ENCODE measurements at places on chromosomes 3 and 15.

DNA sequence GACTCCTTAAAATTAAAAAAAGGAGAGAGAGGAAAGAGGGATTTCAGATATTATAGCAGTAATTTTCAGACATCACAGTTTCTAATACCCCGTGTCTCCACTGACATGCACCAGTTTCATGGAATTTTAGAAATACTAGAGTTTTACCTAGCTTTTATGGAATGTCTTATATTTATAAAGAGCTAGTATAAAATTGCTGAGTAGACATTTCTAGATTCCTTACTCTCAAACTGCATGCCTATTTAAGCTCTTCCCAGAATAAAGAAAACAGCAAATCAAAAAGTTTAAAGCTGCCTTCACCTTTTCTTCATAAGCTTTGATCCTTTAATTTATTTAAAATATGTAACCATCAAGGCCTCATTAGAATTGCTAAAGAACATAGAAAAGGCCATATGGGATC, 247.4 kb upstream of the IL12A start:
- DNase-seq: no peak

GRCh38 chr3:63990733-63991132, 32.6 kb downstream of the PSMD6 start:
- no peak for DNase-seq

DNA sequence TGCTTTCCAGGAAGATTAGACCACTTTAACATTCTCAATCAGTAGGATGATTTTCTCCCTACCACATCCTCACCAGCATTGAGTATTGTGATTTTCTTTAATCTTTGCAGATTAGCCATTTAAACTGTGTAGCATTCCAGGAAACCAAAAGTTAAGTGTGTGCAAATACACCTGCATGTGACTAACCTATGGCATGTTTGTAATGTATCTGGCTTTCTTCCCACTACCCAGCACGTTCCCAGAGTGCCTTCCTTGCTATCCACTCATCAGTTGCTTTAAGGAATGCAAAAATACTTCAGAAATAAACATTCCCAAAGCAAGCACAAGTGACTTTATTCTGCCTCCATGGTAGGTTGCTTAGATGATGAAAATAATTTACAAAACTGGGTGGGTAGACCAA, 74.2 kb downstream of the ATG7 start:
- DNase-seq: no peak

DNA sequence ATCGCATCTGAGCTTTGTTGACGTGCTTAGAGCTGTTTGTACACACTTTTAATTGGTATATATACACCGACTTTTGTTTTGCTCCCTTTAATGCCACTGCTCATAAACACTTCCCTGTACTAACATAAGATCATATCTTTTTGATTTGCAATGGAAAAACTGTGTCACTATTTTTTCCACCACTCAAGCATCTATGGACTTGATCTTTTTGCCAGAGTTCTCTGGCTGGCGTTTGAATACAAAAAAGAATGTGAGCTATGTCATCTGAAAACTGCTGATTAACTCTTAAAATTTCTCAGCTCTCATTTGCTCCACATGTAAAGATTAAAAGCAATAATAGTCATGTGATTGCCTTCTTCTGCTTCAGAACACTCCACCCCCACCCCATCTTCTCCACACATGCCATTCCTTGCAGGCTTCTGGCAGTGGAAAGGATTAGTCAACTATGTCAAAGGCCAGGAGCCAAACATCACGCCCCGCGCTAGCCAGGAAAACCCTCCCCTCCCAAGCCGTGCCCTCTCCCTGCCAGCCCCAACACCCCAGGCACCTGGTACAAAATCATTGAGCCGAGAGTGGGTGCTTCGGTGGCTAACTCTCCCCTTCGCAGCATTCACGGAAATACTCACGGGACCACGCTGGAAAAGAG, 123.4 kb upstream of the MEF2A start:
- no peak for DNase-seq

DNA sequence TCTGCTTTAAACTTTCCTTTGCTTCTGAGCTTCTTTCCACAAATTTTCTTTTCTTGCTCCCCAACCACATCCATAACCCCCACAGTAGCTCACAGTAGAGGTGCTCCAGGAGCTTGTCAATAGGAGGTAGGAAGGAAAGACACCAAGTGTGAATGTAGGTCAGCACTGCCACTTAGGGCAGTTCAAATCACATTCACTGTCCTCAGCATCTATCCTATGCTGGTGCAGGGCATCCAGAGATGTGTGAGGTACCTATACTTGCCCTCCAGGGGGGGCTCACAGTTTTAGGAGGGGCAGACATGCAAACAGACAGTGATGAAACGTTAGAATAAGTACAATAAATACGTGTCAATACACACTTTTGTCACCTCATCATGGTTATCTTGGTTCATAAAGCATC, 1.5 kb upstream of the SPSB4 start:
- DNase-seq: no peak

GRCh38 chr3:42505849-42506410, 3.5 kb downstream of the VIPR1 start:
- DNase-seq: no peak

- DNase-seq: no peak
Measured at GRCh38 chr15:43237842-43238470, 17.1 kb upstream of the EPB42 start.

- no peak for DNase-seq
Measured at GRCh38 chr15:98438326-98438725, 210.0 kb upstream of the IGF1R start.

DNA sequence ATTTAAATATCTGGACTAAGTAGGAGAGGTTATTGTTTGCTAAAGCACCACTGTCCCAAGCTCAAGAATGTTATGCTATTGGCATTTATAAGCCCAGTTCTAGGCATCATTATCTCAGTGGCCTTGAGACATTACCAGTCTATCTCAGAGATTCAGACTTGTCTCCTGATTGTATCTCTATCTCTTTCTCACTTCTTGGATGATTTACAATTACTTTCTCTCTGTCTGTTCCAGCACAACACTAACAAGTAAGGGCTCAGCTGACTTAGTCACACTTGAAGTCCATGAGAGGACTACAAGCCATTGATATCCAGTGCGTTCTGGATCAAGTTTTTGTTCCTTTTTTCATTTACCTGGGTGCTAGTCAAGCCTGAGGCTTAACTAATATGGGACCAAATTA, 60.2 kb downstream of the TRIM69 start:
- no peak for DNase-seq

DNA sequence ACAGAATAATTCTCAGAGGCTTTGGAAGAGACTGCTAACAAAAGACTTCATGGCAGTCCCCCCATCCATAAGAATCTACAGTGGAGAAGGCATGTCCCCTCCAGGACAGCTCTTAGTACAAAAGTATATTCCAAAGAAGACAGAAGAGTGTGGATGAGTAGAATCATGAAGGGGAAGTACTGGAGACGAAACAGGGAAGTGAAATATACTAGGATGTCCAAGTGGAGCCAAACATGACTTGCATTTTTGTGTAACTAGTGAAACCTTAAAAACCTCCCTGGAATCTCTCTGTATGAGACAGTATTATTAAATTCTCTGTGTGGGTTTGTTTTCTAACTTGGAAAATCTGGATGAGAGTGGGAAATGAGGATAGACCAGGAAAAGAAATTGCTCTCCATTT, 312.4 kb downstream of the RSL24D1 start:
- DNase-seq: no peak

- no peak for DNase-seq
Measured at GRCh38 chr3:88828466-88828865, 279.0 kb upstream of the EPHA3 start.
